ENCODE measurements at places on chromosomes 5 and 9.
A peak's percentile ranks its signal among the peaks of the same experiment; 100 is the strongest.

- DNase-seq: no peak
Observed at GRCh38 chr5:68032216-68032762, 183.3 kb upstream of the PIK3R1 start.

GRCh38 chr9:87824216-87824875 lies 58.3 kb upstream of the SPATA31E1 start:
- DNase-seq: no peak

DNA sequence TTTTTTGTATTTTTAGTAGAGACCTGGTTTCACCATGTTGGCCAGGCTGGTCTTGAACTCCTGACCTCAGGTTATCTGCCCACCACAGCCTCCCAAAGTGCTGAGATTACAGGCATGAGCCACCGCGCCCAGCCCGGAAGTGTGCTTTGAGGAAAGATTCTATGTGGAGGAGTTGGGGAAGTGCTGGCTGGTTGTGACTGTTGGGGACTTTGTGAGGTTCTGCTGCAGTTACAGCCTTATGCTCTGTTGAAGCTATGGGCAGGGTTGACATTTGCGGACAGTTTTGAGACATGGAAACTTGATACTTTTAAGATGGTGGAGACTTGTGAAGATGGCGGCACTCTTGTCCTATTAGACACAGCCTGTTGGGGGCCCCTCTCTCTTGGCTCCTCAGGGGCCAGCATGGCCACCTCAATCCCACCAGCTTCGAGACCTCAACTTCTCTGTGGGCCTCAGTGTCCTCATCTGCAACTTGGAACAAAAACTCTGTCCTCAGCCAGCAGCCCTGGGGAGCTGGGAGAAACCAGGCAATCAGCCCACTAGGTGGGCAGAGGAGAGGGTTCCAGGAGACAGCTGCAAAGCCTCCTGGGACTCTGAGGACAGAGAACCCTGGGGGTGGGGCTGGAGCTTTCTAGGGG lies 24.9 kb downstream of the C9orf50 start:
- no peak for DNase-seq

- DNase-seq: no peak
Observed at GRCh38 chr5:54551926-54552325, 34.4 kb downstream of the SNX18 start.

- DNase-seq: no peak
Observed at GRCh38 chr9:128383791-128384190, 12.6 kb downstream of the URM1 start.

GRCh38 chr5:129079496-129079895 lies 15.1 kb upstream of the ISOC1 start:
- DNase-seq: no peak

GRCh38 chr5:134545070-134545868 lies 19.8 kb downstream of the JADE2 start:
- no peak for DNase-seq

- DNase-seq: no peak
Observed at GRCh38 chr5:149079883-149080282, 17.0 kb upstream of the SH3TC2 start.

GRCh38 chr9:21096172-21096900 lies 18.6 kb upstream of the IFNB1 start:
- no peak for DNase-seq

DNA sequence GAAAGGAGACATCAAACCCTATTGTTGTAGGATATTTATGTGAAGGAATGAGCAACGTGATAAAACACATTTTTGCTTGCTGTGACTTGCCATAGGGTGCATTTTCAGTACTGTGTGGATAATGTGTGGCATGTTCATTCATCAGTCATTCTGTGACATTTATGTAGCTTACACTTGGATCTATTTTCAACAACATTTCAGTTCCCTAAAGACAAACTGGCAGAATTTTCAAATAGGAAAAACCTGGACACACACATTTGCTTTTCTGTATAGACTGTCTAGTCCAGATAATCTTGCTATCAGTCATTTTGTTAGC lies 127.7 kb downstream of the TMC1 start:
- no peak for DNase-seq

- no peak for DNase-seq
Observed at GRCh38 chr5:66012271-66012670, 85.9 kb downstream of the ERBIN start.

DNA sequence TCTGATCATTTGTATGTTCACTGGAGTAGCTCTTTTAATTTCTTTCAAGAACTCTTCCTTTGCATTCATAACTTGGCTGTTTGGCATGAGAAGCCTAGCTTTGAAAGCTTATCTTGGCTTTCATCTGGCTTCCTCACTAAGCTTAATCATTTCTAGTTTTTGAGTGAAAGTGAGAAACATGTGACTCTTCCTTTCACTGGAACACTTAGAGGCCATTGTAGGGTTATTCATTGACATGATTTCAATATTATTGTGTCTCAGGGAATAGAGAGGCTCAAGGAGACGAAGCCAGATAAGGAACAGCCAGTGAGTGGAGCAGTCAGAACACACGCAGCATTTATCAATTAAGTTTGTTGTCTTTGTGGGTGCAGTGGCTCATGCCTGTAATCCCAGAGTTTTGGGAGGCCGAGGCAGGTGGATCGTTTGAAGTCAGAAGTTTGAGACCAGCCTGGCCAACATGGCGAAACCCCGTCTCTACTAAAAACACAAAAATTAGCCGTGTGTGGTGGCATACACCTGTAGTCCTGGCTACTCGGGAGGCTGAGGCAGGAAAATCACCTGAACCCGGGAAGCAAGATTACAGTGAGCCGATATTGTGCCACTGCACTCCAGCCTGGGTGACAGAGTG lies 98.3 kb downstream of the UGCG start:
- DNase-seq: no peak

- no peak for DNase-seq
Observed at GRCh38 chr5:82329393-82329792, 51.2 kb upstream of the RPS23 start.

DNA sequence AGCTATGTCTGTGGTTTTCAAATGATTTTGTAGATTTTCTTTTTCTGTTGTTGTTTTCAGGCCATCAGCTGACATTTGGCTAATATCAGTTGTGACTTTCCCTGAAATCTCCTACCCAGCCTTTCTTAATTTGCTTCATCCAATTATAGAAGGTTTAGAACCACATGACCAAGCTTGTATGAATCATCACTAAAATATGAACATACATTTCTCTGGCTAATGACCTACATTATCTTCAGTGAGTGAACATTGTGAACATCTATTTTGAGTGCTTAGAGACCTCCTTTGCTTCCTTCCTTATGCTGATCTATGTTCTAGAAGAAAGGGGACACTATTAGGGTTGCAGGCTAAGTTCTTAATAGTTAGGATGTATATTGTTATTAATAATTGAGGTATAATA lies 532.5 kb downstream of the RAB3C start:
- DNase-seq: no peak

- DNase-seq: no peak
Observed at GRCh38 chr5:79002374-79002773, 17.3 kb upstream of the ARSB start.

GRCh38 chr5:120767178-120767820 lies 303.2 kb downstream of the PRR16 start:
- no peak for DNase-seq

DNA sequence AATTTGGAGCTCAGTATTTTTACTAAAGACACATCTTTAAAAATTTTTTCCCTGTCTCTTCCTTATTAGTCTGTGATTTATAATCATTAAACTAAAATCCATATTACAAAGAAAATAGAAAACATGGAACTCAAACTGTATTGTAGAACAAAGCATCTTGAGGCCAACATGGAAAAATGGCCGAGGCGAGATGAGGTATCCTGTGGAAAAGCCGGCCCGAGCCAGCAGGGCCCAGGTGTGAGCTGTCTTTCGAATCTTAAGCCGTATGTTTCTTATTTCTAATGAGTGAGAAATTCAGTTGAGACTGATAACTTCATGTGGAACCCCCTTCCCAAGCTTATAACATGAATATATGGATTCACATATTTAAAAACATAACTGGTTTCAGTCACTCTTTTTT lies 170.4 kb upstream of the OTULINL start:
- DNase-seq: no peak

DNA sequence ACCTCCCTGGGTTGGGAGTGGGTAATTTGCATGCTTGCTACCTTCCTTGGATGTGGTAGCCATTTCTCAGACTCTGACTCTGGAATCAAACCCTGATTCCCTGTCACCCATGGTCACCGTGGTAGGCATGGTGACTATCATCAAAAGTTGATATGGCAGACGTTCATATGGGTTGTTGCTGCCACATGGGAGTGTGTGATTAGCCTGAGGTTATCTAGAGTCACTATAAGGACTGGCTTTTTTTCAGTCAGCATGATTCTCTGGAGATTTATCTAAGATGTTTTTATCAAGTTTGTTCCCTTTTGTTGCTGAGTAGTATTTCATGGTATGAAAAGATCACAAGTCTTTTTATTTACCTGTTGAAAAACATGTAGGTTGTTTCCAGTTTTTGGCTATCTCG lies 7.0 kb downstream of the RCL1 start:
- no peak for DNase-seq

- DNase-seq: no peak
Observed at GRCh38 chr9:91198405-91198804, 163.3 kb downstream of the AUH start.

DNA sequence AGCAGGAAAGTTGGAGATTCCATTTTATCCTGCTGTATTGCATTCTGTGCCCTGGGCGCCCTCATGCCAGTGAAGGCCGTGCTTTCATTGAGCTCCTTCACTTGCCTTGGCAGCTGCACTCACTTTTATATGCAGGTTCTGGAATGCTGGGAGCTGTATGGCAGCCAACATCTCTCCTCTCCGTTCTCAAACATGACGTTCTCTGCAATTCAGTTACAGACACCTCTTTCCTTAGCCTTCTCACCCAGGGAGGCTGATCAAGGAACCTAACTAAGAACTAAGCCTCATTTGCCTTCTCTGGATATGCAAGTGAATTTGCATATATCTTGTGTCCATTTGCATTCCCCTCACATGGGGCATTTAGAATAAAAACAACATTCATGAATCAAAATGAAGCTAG lies 29.4 kb upstream of the PURA start:
- DNase-seq: no peak

DNA sequence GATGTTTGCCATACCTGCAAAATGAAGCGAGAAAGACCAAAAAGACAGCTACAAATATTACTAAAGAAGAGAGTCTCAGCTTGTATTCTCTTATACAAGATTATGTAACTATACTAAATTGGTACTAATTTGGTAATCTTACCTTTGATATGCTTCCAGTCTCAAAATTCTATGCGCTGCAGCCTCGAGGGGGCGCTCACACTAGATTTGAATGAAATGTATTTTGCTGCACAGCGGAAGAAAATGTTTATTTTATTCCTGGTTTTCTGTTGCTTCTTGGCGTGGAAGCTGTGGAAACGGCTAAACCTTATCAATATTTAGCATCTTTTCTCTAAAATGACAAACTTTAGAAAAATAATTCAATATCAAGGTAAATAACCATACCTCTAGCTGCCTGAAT lies 267.0 kb upstream of the NUDT12 start:
- DNase-seq: no peak

GRCh38 chr5:135222771-135223170 lies 176.3 kb downstream of the MACROH2A1 start:
- DNase-seq: no peak

DNA sequence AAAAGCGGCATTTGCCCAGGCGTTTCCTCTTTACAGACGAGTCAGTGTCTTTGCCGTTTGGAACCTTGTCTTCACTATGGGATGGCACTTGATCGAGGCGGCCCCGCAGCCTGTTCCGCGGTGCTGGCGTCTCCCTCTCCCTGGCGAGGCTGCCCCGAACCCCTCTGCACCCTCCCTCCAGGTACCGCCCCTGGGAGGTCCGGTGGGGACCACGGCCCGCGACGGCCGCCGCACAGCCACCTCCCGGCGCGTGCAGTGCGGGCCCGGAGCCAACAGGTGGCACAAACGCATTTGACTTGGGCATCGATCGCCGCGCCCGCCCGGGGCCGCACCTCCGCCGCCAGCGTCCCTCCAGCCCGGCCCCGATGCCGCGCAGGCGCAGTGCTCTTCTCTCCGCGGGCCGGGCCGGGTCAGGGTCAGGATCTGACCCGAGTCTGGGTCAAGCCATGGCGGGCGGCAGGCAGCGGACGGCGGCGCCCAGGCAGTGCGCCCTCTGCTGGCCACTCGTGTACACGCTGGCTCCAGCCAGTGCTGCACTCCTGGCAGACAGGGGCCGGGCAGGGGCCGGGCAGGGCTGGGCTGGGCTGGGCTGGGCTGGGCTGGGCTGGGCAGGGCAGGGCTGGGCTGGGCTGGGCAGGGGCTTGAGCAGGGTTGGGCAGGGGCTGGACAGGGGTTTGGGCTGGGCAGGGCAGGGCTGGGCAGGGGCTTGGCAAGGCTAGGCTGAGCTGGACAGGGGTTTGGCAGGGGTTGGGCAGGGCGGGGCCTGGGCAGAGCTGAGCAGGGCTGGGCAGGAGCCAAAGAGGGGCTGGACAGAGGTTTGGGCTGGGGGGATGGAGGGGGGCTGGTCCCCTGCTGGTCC lies 155.8 kb upstream of the IRX4 start:
- peak; percentile 47 for DNase-seq

GRCh38 chr5:72290356-72291133 lies 29.5 kb downstream of the MRPS27 start:
- DNase-seq: no peak

DNA sequence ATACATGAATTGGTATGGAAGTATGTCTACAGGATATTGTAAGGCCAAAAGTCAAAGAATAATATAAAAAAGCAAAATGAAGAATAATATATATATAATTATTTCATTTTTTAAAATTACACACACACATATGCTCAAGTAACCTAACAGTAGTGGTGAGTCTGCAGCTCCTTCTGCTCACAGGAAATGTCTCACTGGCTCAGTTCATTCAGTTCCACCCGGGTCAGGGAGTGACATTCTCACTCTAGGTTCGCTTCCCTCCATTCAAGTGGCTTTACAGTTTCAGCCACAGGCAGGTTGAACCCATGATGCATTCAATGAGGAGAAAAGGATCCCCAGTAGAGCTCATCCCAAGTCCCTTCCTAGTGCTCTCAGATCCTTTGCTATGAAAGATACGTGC lies 90.8 kb downstream of the SUSD1 start:
- no peak for DNase-seq

DNA sequence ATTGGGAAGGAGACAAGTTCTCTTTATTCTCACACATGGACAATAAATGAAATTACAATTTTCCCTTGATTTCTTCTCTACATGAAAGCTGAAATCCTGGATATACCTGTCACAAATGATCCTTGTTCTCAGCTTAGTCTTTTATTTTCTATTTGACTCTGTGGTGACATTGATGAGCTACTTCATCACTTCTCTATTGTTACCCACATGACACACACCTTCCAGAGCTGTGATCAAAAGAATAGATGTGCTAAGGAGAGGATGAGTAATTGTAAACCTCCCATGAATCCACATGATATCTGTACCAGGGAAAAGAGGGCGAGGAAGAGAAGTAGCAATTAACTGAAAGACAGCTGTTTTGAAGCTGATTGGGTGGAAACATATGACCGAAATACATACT lies 102.0 kb downstream of the CAVIN4 start:
- no peak for DNase-seq

- no peak for DNase-seq
Observed at GRCh38 chr9:84615544-84615943, 54.0 kb upstream of the NTRK2 start.

DNA sequence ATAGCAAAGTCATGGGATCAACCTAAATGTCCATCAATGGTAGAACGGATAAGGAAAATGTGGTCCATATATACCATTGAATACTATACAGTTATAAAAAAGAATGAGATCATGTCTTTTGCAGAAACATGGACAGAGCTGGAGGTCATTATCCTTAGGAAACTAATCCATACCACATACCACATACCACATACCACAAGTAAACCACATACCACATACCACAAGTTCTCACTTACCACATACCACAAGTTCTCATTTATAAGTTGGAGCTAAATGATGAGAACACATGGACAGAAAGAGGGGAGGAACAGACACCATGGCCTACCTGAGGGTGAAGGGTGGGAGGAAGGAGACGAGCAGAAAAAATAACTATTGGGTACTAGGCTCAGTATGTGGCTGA lies 154.6 kb upstream of the GHR start:
- no peak for DNase-seq
